ENCODE measurements at places on chromosomes 3 and 15.
A peak's percentile ranks its signal among the peaks of the same experiment; 100 is the strongest.

GRCh38 chr15:82186719-82187406, 75.7 kb downstream of the EFL1 start:
- DNase-seq, result no peak

- peak; percentile 15 for DNase-seq
Measured at GRCh38 chr3:125437631-125438435, 62.7 kb upstream of the ZNF148 start.

- DNase-seq, result no peak
Measured at GRCh38 chr3:55296030-55296429, 191.1 kb downstream of the WNT5A start.

GRCh38 chr3:3552761-3553160, 246.5 kb upstream of the LRRN1 start:
- no peak for DNase-seq

Data from stimulated activated CD8-positive, alpha-beta memory T cell treated with anti-CD3 and anti-CD28 coated beads, Interleukin-2, amount 100 ng/mL, for 1 hour (primary cell).